HepG2 (cell line): ENCODE measurements at places on chromosomes 7 and 10.

GRCh38 chr10:55519264-55519663 is 718.2 kb upstream of the PCDH15 start:
- DNase-seq, result no peak

DNA sequence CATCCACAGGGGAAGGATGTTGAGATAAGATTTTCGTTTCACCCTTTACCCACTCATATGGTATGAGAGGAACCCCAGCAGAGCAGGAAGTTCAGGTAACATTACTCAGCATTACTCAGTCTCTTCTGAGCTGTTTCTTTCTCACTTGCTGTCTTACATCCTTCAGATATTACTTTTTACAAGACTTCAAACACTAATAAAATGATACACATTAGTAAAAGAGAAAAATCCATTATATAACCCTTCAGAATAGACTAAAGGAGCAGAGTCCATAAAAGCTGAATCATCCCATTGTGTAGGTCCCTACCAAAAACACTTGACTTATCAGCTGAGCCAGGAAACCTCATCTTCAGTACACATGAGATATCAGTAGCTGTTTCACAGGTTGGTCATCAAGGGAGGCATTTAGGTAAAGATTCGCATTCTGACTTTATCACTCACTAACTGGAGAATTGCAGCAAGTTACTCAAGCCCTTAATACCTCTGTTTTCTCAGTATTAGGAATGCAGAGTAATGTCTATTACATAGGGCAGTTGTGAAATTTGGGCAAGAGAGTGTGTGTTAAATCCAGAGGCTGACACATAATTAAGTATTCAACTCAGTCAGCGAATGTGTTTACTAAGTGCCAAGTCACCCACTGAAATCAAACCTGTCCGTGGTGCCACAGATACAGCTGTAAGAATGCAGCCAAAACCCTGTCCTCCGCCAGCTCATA is 44.7 kb downstream of the KLF6 start:
- DNase-seq, result peak; percentile 98

GRCh38 chr7:44315301-44315903 is 10.0 kb downstream of the CAMK2B start:
- DNase-seq, result no peak

GRCh38 chr10:49164559-49165188 is 23.5 kb downstream of the TMEM273 start:
- peak; percentile 28 for DNase-seq
